CD4-positive, alpha-beta memory T cell (primary cell): ENCODE measurements at places on chromosomes 11 and 22. TPM values are rescaled to one million over a fixed set of nuclear protein-coding genes. Genes with fewer than 3 reads are reported as not detected.

Gene TSGA10IP
- not detected for polyA plus RNA-seq

Gene FLRT1
- not detected for polyA plus RNA-seq

Gene APOBEC3F
- 3.3 TPM for polyA plus RNA-seq

Gene CNTF
- polyA plus RNA-seq: not detected

Gene SAA1
- not detected for polyA plus RNA-seq

Gene PHETA2
- 0.69 TPM for polyA plus RNA-seq

Gene PHLDA2
- polyA plus RNA-seq: 1.9 TPM

Gene C22orf42
- polyA plus RNA-seq: not detected

Gene FAM111B
- polyA plus RNA-seq: 0.33 TPM

Gene CSTF3
- 18.4 TPM for polyA plus RNA-seq

Gene GVQW3
- 2.7 TPM for polyA plus RNA-seq

Gene C11orf42
- polyA plus RNA-seq: not detected

Gene MAJIN
- polyA plus RNA-seq: not detected

Gene SPDYC
- polyA plus RNA-seq: not detected

Gene UCP3
- polyA plus RNA-seq: 0.66 TPM

Gene MFRP
- polyA plus RNA-seq: not detected

Gene GDPD4
- polyA plus RNA-seq: not detected

Gene FOSL1
- polyA plus RNA-seq: 0.81 TPM

Gene CCDC188
- polyA plus RNA-seq: not detected

Gene NCR3LG1
- not detected for polyA plus RNA-seq

Gene MAP6
- not detected for polyA plus RNA-seq

Gene MRGPRX4
- not detected for polyA plus RNA-seq
